ENCODE measurements at places on chromosomes 3 and 15. TPM values are rescaled to one million over a fixed set of nuclear protein-coding genes. Genes with fewer than 3 reads are reported as not detected.

The PAQR5 gene
- polyA plus RNA-seq: 0.22 TPM

The TMEM212 gene
- polyA plus RNA-seq: not detected

GRCh38 chr3:58355179-58355578 lies 22.5 kb downstream of the PXK start:
- DNase-seq: no peak

The LTK gene
- 1.4 TPM for polyA plus RNA-seq

- DNase-seq: no peak
Observed at GRCh38 chr3:45318689-45319088, 69.7 kb upstream of the LARS2 start.

DNA sequence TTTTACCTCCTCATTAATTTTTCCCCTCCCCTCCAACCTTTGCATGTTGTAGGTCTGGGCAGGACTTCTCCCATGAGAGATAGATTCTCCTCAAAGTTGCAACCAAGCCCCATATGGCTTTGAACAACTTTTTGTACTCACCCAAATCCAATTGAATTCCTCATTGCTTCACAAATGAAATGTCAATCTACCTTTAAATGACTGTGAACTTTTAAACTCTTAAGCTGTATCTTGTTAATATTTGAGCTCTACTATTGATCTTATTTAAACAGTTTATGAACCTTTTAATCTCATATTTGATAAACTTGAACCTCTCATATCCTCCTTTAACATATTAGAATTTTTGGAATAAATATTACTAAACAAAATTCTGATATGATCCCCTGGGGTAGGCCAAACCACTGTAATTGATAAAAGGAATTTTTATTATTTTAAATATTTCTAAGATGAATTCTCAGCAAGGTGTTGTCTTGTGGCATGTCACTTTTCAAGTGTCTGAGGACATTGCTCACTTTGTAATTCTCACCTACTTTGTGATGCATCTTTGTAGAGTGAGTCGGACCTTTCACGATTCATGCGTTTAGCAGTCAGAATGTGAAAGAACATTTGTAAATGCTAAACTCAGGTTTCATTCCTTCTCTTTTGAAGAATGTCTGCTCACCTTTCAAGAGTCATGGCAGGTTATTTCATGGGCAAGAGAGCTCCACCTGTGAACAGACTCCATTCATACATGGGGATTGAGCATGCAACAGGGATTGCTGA lies 23.4 kb upstream of the GREM1 start:
- no peak for DNase-seq

- no peak for DNase-seq
Observed at GRCh38 chr3:167705840-167706239, 28.9 kb downstream of the PDCD10 start.

The CCDC39 gene
- not detected for polyA plus RNA-seq

DNA sequence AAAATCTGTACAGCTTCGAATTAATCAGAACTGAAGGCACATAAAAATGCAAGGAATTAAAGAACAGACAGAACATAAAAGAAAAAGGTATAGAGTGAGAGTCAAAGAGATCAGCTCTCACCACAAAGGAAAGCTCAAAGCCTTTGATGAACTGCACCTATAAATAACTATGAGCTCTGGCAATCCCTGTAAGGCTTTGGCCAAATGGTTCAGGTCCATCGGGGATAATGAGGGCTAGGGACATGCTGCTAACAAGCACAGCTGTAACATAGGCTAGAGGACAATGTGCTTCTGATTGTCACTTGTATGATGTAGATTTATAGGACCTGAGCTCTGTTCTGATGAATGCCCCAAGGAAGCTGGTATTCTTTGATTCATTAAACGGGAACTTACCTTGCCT lies 113.9 kb upstream of the MRPL3 start:
- DNase-seq: no peak

The SLC28A1 gene
- polyA plus RNA-seq: 21.9 TPM

GRCh38 chr3:193783166-193783896 lies 190.3 kb downstream of the OPA1 start:
- no peak for DNase-seq

The CCNDBP1 gene
- 21.4 TPM for polyA plus RNA-seq

GRCh38 chr3:64716110-64716710 lies 28.4 kb upstream of the ADAMTS9 start:
- DNase-seq: no peak

GRCh38 chr15:48515500-48515899 lies 130.0 kb downstream of the FBN1 start:
- DNase-seq: no peak

The SAXO2 gene
- polyA plus RNA-seq: 0.36 TPM

The SLC2A2 gene
- 160 TPM for polyA plus RNA-seq

GRCh38 chr15:78368651-78369050 lies 28.5 kb downstream of the CRABP1 start:
- DNase-seq: no peak

- DNase-seq: no peak
Observed at GRCh38 chr3:189305412-189305811, 133.6 kb downstream of the TPRG1 start.

The HTR3E gene
- not detected for polyA plus RNA-seq

- DNase-seq: no peak
Observed at GRCh38 chr3:113516115-113516505, 1.2 kb upstream of the SPICE1 start.

DNA sequence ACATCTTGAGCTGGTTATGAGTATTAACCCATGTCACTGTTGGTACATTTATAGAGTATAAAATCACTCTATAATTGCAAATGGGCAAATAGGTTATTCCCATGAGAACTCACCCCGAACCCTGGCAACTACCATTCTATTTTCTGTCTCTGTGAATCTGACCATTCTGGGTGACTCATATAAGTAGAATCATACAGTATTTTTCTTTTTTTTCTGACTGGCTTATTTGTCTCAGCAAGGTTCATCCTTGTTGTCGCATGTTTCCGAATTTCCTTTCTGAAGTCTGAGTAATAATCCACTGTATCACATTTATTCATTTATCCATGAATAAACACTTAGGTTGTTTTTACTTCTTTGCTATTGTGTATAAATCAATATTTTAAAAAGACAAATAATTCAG lies 59.9 kb upstream of the CHRM5 start:
- no peak for DNase-seq

GRCh38 chr3:140816372-140817195 lies 125.1 kb upstream of the SLC25A36 start:
- DNase-seq: no peak

GRCh38 chr15:46556559-46557379 lies 921.9 kb downstream of the SQOR start:
- no peak for DNase-seq

DNA sequence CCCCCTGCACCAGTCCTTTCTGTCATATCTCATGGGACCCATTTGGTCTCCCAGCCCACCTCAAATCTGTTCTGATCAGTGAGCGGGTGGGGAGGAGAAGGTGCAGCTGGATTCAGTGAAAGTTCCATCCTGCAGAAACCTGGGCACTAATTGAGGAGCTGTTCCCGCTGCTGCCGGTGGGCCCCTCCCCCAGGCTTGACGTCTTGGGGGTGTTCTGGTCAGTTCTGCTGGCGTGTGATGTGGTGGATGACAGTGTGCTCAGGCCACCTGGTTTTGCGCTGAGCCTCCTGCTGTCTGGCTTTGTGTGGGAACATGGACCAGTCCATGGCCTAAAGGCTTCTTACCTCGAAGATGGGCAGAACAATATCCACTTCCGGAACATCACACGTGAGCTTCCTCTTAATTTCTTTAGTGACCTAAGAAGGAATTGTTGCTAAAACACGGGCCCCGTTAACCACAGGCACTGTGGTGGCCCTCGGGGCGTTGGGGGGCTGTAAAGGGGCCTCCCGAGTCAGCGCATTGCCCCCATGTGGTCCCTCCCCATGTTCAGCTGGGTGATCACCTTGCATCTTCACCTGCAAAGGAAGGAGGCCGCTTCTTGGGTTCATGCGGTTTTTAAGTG lies 59.7 kb downstream of the RGMA start:
- DNase-seq: no peak

- no peak for DNase-seq
Observed at GRCh38 chr15:27694506-27695087, 404.5 kb downstream of the OCA2 start.

The CNTN6 gene
- 0.01 TPM for polyA plus RNA-seq

DNA sequence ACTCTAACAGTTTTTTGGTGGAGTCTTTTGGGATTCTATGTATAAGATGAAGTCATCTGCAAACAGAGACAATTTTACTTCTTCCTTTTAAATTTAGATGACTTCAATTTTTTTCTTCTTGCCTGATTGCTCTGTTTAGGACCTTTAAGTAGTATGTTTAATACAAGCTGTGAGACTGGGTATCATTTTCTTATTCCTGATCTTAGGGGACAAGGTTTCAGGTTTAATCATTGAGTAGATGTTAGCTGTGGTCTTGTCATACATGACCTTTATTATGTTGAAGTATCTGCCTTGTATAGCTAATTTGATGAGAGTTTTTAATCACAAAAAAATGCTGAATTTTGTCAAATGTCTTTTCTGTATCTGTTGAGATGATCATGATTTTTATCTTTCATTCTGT lies 20.6 kb downstream of the GRM2 start:
- no peak for DNase-seq

GRCh38 chr15:59247364-59247763 lies 40.7 kb downstream of the LDHAL6B start:
- peak; percentile 43 for DNase-seq

The ZNF660 gene
- polyA plus RNA-seq: 0.24 TPM

The QTRT2 gene
- 4.3 TPM for polyA plus RNA-seq

- DNase-seq: no peak
Observed at GRCh38 chr3:33008282-33008681, 56.8 kb downstream of the CCR4 start.

GRCh38 chr15:55694652-55695150 lies 48.3 kb downstream of the PRTG start:
- DNase-seq: no peak

DNA sequence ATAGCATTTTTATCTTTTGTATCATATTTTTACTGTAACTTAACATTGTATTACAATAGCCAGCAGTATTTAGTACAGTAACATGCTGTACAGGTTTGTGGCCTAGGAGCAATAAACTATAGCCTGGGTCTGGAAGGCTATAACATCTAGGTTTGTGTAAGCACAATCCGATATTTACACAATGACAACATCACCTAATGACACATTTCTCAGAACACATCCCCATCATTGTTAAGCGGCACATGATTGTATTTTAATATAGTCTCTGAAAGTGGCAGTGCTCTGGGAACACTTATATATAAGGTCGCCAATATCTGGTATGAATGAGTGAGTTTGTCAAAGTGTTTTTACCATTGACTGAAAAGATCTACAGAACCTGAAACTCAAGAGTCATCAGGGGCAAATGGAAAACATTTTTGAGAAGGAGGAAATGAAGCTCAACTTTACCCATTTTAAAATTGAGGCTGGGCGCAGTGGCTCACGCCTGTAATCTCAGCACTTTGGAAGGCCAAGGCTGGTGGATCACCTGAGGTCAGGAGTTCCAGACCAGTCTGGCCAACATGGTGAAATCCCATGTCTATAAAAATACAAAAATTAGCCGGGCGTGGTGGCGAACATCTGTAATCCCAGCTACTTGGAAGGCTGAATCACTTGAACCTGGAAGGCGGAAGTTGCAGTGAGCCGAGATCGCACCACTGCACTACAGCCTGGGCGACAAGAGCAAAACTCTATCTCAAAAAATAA lies 38.8 kb upstream of the TNFSF10 start:
- DNase-seq: no peak

GRCh38 chr15:82571722-82572222 lies 31.5 kb upstream of the RPS17 start:
- no peak for DNase-seq

GRCh38 chr3:172287937-172288477 lies 160.2 kb downstream of the GHSR start:
- DNase-seq: no peak

The TLR9 gene
- polyA plus RNA-seq: 0.02 TPM

GRCh38 chr15:60673918-60674558 lies 195.1 kb upstream of the ICE2 start:
- no peak for DNase-seq

- DNase-seq: no peak
Observed at GRCh38 chr3:194622621-194623340, 10.4 kb downstream of the TMEM44 start.

DNA sequence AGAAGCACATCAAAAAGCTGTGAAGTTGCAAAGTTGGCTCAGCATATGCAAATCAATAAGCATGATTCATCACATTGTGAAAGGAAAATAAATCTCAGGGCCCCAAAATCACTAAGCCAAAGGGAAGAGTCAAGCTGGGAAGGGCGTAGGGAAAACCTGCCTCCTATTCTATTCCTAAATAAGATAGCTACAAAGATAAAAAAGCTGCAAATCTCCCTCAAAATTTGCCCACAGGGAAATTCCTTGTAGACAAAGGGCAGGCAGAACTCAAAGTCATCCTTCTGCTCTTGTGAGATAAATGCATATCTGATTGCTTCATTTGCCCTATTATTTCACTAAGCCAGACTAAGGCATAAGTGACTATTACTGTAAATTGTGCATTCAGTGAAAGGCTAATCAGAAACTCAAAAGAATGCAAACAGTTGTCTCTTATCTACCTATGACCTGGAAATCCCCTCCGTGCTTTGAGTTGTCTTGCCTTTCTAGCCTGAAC lies 30.5 kb upstream of the CCNL1 start:
- DNase-seq: no peak

GRCh38 chr15:74904190-74904805 lies 2.4 kb downstream of the FAM219B start:
- no peak for DNase-seq

- DNase-seq: no peak
Observed at GRCh38 chr15:72771329-72771725, 12.2 kb downstream of the ADPGK start.

- no peak for DNase-seq
Observed at GRCh38 chr15:81117136-81117535, 16.9 kb upstream of the CFAP161 start.

The LPP gene
- 33.6 TPM for polyA plus RNA-seq

DNA sequence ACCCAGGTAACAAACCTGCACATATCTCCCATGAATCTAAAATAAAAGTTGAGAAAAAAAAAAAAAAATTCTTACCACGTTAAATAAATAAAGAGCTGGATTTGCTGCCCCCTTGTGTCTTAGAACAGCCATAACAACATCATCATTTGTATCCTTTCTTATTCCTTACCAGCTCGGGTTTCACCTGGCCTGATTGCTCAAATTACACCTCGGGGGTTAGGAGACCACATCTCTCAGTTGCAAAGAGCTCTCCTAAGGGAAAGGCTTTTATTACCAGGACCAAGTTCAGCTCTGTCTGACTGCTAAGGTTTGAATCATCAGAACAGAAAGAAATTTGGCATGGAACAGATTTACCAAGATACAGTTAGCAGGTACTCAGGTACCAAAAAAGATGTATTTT lies 25.8 kb upstream of the RPL39L start:
- no peak for DNase-seq

GRCh38 chr3:184002469-184002868 lies 15.2 kb downstream of the ABCC5 start:
- no peak for DNase-seq

The NRROS gene
- polyA plus RNA-seq: 3.4 TPM

DNA sequence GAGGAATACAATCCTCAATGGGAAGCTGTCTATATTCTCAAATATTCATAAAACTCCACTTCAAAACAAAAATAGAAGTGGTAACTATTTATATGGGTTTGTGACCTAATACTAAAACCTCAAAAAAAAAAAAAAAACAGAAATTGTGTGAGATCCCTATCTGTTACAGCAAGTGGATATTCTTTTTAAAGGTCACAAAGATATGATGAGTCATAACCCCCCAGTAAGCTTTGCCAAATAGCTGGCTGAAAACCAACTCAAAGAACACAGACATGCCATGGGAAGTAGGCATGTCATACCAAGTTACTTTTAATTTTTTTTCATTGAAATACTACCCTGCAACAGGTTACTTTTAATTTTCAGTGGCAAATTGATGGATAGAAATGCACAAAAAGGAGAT lies 62.5 kb downstream of the CBLB start:
- DNase-seq: no peak

The LRRC34 gene
- polyA plus RNA-seq: 1.3 TPM
